ENCODE measurements at places on chromosomes 7 and 10.

- DNase-seq, result no peak
These were observed 193.4 kb upstream of the PDE1C start for GRCh38 chr7:32263611-32264010.

DNA sequence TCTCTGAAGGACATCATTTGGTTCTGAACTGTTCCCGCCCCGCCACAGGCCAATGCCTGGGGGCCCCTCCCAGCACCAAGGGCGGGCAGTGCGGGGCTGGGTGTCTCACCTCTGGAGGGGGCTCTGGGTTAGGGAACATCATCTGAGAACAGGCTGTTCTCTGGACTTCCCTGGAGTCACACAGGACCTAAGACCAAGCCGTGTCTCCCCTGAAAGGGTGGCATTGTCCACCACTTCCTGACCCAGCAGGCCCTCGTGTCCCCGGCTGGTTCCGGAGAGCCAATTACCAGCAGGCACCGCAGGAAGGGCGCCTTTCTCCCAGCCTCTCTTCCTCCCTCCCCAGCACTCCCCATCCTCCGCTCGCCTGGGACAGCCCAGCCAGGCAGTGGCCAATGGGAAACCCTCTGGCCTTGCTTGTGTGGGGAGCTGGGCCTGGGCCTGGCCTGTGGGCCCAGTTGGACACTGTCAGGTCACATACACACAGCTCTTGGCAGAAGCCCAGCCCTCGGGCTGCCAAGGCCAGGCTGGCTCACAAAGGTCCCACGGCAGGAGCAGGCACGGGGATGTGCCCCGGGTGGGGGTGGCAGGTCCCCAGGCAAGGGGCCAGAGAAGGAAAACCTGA, 119.5 kb downstream of the SPDYE5 start:
- no peak for DNase-seq

DNA sequence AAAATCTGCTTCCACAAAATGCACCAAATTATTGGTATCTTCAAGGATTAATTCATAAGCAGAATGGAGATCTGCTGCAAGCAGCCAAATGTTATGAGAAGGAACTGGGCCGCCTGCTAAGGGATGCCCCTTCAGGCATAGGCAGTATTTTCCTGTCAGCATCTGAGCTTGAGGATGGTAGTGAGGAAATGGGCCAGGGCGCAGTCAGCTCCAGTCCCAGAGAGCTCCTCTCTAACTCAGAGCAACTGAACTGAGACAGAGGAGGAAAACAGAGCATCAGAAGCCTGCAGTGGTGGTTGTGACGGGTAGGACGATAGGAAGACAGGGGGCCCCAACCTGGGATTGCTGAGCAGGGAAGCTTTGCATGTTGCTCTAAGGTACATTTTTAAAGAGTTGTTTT, 12.1 kb downstream of the IFIT3 start:
- DNase-seq, result no peak

GRCh38 chr10:6282454-6282958, 79.8 kb downstream of the PFKFB3 start:
- DNase-seq, result no peak

DNA sequence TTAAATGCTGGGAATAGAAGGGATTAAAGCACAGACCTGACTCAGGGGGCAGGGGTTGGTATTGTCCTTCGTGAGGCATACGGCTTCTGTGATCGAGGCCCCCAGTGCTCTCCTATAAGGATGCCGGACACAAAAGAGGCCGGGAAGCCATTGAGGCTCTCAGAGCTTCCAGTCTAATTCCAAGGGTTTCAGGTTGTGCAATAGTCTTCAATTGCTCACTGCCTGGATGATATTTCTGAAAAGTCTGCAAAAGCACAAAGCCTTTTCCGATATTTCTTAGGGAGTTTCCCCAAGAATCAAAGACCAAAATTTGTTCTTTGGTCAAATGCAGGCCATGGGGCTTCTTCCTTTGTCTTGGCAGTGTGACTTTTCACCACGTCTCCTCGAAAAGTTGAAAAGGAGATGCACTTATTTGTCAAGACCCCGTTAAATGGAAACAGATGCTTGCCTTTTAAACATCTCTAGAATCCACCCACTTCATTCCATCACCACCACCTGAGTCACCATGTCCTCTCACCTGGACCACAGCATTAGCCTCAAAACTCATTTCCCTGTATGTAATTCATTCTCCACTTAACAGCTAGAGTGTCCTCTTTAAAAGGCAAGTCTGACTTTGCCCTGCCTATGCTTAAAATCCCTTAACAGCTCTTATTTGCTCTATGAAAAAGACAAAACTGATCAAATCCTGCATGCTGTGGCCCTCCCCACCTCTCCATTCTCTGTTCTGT, 134.8 kb upstream of the NAMPT start:
- DNase-seq, result no peak

DNA sequence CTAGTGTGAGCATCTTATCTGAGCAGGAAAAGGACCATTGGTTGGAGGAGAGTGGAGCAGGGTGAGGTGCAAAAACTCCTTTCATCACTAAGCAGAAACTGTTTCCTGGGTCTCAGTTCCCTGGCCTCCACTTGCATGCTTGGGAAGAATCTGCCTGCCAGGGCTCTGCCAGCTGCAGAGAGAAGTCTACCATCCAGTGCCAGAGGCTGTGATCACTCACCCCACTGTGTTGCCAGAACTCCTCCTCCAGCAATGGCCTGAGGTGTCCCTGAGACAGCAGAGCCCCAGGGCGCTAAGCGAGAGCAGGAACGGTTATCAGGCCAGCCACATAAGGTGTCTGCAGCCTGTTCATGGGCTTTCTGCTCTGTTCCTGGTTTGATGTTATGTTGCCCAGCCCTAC, 991.4 kb downstream of the CCSER2 start:
- no peak for DNase-seq

Data from NCI-H1436 (cell line).